ENCODE measurements at places on chromosomes 4 and X.

- no peak for DNase-seq
These were observed 164.0 kb upstream of the TRAM1L1 start for GRCh38 chr4:117249333-117249732.

DNA sequence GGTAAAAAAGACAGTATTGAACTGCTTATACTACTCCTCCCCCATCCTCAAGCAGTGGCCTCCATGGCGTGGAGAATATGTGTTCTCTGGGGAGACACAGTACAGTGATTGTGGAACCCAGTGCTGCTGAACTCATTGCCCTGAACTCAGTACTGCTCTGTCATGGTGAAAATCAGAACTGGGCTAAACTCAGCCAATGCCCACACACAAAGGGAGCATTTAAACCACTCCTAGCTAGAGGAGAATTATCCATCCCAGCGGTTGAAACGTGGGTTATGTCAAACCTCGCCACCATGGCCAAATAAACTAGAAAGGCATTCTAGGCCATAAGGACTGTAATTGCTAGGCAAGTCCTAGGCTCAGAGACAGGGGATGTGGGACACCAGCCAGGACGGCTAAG is 131.8 kb downstream of the SPOCK3 start:
- no peak for DNase-seq

DNA sequence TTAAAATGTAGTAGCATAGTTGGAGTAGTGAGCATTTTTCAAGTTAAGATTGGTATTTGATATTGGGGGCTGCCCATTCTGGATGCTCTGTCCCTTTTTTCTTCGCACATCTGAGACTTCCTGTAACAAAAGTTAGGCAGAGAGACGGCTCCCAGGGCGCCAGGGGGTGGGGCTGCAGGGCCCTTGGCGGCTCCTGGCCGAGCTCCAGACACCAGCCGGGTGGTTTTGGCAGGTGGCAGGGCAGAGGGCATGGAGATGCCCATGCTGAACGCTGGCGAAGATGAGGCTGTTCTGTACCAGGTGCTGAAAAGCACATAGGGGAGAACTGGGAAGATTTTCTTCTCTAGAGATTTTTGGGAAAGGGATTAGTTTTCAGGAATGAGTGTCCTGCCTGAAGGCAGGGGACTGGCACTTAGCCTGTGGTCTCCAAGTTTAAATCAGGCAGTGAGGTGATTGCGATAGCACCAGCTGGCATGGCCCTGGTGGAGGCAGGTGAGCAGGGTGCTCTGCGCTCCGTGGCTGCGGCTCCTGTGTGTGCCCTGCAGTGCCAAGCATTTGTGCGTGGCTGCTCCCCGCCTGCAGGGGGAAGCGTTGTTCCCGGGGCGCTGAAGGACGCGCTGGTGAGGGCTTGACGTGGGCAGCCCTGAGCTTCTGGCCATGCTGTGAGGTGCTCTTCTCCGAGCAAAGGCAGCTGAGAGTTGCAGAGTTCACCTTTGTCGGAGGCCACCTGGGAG is 23.6 kb upstream of the HGFAC start:
- DNase-seq = no peak

DNA sequence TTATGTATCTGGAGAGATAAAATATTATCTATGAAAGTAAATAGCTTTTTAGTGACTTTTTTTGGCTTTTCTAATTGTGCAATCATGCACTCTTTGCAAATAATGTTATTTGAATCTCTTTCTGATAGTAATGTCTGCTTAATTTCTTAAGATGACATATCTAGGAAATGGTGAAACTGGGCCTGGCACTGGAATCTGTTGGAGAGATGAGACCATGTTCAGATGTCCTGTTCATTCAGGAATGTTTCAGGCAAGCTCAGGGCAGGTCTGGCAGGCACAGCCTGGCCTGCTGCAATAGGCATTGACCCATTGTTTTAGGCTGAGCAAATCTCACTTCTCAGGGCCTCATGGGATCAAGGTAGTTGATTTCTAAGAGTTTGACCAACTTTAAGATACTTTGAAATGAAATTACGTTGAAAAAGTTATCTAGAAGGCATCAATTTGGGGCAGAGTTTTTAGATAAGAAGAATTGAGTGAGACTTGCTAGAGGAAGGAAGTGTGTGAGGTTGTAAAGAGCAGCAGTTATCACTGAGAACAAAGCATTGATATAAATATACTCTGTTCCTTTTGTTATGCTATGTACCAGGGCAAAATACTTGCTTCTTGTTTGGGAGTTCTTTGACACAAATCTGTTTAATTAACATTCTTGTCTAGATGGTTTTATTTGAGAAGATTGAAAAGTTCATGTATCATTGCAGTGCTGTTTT is 133.0 kb upstream of the LEF1 start:
- no peak for DNase-seq

GRCh38 chr4:121885115-121885514 is 14.8 kb upstream of the BBS7 start:
- DNase-seq = no peak

DNA sequence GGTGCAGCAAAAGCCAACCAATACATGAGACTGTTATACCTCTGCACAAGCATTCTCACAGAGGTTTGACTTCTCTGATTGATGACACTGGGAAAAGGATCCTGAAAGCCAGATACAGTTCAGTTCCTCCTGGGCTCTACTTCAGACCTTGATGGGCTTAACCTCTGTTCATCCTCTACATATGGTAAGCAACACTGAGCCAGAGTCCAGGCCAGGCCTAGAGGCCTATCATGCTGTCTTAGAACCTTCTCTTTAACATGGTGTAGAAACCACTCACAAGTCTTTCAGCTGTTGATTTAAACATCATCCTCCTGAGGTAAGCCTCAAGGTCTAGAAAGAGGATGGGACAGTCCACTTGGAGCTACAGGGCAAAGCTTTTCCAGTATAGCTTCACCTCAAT is 9.2 kb downstream of the MAD2L1 start:
- no peak for DNase-seq

DNA sequence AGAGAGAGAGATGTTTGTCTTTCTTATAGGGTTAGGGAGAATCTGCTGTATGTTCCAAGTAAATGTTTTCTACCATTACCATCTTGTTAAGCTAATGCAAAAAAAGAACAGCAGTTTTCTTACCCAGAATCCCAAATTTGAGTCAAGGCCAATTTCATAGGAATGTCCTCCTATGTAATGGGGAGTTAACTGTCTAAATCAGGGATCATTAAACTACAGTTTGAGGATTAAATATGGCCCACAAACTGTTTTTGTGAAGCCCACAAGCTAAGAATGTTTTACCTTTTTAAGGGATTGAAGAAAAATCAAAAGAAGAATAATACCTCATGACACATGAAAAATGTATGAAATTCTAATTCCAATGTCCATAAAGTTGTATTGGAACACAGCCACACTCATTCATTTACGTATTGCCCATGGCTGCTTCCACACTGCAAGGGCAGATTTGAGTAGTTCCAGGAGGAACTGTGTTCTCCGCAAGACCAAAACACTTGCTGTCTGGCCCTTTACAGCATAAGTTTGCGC is 113.2 kb upstream of the SPRY1 start:
- no peak for DNase-seq

DNA sequence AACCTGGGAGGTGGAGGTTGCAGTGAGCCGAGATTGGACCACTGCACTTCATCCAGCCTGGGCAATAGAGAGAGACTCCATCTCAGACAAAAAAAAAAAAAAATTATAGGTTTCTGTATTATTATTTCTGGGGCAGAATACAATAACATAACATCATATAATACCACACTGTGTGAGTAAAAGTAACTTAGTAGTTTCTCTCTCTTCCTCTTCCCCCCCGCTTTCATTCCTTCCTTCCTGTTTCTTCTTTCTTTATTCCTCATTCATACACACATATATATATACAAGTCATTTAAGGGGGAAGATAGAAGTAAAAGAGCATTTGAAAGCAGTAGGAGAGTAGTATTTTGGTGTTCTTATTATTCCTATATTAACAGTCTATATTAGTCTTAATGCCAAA is 55.9 kb upstream of the FHDC1 start:
- DNase-seq = no peak

- no peak for DNase-seq
These were observed 3.2 kb downstream of the GBA3 start for GRCh38 chr4:22695917-22696316.

DNA sequence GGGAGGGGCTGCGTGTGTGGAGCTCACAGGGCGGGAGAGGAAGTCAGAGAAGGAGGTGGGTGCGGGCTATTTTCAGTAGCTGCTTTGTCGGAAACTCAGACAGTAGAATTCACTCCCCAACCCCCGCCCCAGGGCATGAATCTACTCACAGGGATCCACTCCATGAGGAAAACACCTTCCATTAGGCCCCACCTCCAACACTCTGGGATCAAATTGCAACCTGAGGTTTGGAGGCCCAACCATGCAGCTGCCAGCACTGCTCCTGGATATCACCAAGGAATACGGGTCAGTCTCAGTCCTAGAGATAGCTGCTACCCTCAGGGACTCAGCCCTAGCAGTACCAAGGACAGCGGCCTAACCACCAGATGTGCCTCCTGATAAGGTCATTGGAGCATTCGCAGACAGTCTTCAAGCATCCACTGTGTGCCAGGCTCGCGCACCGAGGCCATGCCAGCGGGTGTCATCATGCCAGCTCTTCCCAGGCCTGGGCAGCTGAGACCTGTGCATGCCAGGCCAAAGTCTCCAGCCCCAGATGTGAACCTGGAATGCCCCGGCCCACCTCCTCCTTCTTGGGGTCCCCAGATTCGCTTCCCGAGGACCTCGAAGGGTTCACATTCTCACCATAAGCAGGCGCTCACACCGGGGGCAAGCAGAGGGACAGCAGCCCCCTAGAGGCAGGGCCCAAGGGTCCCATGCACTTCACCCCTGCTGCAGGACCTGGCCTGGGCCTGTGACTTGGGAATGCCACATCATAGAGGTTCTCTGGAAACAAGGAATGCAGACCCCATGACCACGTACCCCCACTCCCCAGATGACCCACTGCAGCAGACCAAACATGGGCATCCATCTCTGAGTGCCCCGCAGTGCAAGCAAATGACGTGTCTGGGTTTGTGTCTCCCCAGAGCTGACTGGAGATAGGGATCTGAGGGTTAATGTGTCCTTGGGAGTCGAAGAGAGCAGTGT is 102.3 kb downstream of the ADRA2C start:
- no peak for DNase-seq

DNA sequence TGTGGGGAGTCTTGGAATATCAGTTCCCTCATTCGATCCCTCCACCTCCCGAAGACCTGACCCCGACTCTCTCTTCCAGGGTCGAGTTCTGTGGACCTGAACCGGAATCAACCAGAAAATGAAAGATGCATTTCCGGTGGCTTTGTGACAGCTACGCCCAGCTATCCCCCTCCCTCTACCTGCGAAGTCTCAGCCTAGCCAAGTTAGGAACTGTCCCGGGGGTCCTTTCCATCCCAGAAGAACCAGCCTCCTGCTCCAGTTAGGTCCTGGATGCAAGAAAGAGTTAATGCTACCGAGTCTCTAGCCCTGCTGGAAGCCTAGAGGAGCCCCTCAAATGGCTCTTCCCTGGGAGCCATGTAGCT is 13.4 kb upstream of the ETDC start:
- no peak for DNase-seq

- DNase-seq = no peak
These were observed 210.2 kb upstream of the ADAMTS3 start for GRCh38 chr4:72779241-72779640.

GRCh38 chr4:152525878-152526277 is 10.0 kb downstream of the FBXW7 start:
- DNase-seq = no peak

- no peak for DNase-seq
These were observed 4.1 kb downstream of the ENPEP start for GRCh38 chr4:110480031-110480549.

DNA sequence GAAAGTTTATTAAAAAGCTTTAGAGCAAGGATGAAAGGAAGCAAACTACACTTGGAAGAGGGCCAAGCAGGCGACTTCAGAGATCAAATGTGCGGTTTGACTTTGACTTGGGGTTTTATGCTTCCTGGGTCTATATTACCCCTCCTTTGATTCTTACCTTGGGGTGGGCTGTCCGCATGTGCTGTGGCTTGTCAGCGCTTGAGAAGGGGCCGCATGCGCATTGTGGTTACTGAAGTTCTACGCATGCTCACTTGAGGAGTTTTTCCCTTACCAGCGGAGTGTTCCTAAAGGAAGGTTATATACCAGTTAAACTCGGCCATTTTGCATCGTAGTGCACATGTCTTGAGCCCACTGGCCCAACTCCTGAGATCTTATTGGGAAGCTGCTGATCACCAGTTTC is 9.9 kb downstream of the ZNF157 start:
- DNase-seq = peak; percentile 30

- DNase-seq = no peak
These were observed 567.4 kb downstream of the INPP4B start for GRCh38 chr4:142278663-142279062.

DNA sequence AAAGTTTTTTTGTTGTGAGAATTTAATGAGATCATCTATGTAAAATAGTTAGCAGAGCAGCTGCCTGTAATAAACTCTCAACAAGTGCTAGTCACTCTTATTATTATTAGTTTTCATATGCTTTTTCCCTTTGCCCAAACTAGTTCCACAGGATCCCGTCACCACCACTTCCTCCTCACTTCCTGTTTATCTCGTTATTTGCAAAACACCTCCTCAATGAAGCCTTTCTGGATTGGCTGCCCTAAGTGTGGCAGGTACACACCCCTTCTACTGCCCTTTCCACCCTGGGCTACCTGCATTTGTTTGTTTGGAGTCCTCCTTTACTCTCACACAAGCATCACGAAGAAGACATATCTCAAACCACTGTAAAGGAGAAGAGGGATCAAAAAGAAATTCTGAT is 54.4 kb upstream of the KLF3 start:
- DNase-seq = no peak

GRCh38 chr4:80417019-80417418 is 81.5 kb downstream of the CFAP299 start:
- no peak for DNase-seq

GRCh38 chrX:51862920-51863319 is 30.5 kb upstream of the MAGED1 start:
- no peak for DNase-seq

- no peak for DNase-seq
These were observed 28.2 kb downstream of the ATP8A1 start for GRCh38 chr4:42628740-42629139.

DNA sequence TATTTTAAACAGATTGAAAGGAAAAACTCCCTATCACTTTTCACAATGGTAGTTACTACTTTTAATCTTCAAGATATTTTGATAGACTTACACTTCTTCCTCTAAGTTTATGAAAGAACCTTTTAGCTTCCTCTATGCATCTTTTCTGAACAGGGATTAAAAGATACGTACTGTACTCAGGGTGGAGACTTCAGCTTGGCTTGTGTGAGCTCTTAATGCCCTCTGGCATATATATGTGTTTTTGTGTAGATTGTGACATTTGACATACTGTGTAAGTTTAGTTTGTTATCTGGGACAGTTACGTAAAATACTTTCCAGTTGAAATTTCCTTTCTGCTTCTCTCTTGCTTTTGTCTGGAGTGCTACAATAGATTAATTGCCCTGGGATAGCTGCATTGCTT is 109.3 kb upstream of the NUDT6 start:
- DNase-seq = no peak

- DNase-seq = no peak
These were observed 55.6 kb upstream of the RBM47 start for GRCh38 chr4:40685300-40685699.

DNA sequence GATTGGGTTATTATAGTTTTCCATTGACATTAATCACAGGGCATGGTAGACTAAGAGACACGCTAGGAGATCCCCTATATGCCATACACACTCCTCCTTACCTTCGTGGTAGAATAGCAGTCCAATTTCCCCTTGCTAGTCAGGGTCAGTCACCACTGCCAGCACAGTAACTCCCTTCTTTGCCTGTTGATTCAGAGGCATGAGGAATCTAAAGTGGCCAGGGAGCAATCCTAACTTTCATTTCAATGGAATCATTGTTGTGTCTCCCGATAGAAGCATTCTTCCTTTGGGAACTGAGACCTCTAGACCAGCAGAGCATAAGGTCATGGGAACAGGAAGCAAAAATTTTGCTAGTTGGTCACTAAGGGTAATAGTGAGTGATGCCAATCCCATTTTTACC is 51.1 kb downstream of the COL25A1 start:
- no peak for DNase-seq

All from stimulated activated CD4-positive, alpha-beta T cell treated with anti-CD3 and anti-CD28 coated beads, Interleukin-1b, Interleukin-23, amount 100 ng/mL, for 1 hour (primary cell).